ENCODE measurements at places on chromosomes 1 and 21. TPM values are rescaled to one million over a fixed set of nuclear protein-coding genes. Genes with fewer than 3 reads are reported as not detected.

DNA sequence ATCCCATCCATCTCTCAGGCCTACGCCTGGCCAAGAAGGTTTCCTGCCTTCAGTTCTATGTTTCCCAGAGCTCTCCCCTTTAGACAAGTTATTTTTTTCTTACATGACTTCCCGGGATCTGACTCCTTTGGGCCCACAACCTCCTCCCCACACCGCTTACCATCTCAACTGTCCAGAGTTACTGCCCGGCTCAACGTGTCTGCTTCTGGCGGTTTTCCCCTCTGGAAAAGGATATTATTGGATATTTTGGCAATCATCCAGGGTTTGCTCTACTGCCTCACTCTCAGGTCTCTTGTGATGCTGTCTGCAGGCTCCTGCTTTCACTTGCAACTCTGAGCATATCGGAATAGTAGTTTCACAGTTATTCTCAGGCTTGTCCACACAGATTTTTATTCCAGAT lies 318.2 kb upstream of the CAMK1G start:
- no peak overlapping the region for H3K27ac ChIP-seq
- H3K27me3 ChIP-seq: no peaks in the 10 kb centered on the region
- no peaks in the 10 kb centered on the region for H3K4me1 ChIP-seq
- H3K36me3 ChIP-seq: no peaks in the 10 kb centered on the region
- H3K4me3 ChIP-seq: no peak overlapping the region

DNA sequence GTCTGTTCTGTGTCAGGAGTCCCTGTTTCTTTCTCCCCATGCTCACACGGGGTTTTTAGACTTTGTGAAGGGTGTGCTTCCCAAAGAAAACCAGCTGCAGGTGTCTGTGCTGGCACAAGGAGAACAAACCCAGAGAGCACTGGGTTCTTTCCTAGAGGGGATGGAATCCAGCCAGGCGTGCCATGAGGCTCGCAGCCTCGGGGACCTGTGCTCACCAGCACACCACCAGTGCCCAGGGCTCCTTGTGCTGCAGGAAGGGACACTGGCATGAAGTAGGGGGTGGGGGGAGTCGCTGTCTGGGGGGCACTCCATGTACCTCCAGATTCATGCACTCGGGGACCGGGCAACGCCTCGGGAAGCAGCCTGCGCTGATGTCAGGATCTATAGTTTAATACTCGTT lies 57.9 kb downstream of the AGPAT3 start:
- DNase-seq: no peak
- peaks cover 4% of the 10 kb centered on the region for H3K36me3 ChIP-seq
- peaks cover 48% of the 10 kb centered on the region for H3K4me1 ChIP-seq
- no peak overlapping the region for H3K4me3 ChIP-seq

The CTSS gene
- total RNA-seq: 21.7 TPM

GRCh38 chr1:37071829-37072228 lies 37.5 kb upstream of the GRIK3 start:
- H3K4me3 ChIP-seq: no peak overlapping the region
- H3K27ac ChIP-seq: no peak overlapping the region
- H3K36me3 ChIP-seq: no peaks in the 10 kb centered on the region
- DNase-seq: no peak
- peaks cover 40% of the 10 kb centered on the region for H3K27me3 ChIP-seq

DNA sequence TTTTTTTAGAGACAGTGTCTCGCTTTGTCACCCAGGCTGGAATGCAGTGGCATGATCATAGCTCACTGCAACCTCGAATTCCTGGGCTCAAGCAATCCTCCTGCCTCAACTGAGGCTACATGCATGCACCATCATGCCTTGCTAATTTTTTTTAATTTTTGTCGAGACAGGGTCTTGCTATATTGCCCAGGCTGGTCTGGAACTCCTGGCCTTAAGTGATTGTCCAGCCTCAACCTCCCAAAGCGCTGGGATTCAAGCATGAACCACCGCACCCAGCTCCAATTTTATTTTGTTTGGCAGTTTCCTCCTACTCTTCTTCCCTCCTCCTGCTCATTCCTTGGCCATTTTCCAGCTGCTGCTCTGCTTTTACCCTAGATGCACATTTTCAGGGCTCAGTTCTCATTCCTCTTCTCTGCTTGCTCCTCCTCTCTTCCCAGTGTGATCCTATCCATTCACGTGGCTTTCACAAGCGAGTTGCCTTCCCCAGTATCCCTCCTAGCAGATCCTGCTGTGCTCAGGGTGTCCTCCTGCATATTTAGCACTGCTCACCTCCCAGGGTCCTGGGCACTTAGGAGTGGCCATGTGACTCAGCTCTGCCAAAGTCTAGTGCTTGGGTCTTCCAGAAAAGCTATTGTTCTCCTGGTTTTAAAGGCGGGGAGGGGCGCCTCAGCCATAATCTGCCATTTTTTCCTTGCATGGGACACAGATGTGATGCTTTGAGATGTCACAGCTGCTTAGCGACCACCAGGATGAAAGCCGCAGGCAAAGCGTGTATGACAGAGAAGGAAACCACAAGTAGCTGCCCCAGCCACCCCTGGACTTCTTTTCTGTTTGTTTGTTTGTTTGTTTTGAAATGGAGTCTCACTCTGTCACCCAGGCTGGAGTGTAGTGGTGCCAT lies 33.7 kb downstream of the PSEN2 start:
- no peak for DNase-seq
- no peaks in the 10 kb centered on the region for H3K4me1 ChIP-seq
- no peak overlapping the region for H3K4me3 ChIP-seq

DNA sequence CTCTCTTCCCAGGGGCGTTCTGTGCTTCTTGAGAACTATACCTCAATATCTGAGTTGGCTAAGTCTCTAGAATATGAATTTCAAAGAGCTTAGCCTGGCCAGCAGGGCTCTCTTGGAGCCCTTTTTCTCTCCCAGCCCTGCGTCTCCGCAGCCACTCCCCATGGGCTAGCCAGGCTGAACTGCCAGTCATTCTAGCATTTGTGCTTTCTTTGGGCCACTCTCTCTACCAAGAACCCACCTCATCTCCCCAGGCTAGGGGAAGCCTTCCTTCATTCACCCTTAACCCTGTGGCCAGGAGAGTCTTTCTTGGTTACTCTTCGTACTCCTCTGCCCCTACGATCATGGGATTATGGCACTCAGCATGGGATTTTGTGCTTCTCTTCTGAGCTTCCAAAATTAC lies 18.2 kb downstream of the ABCG1 start:
- no peaks in the 10 kb centered on the region for H3K27me3 ChIP-seq
- peaks cover 64% of the 10 kb centered on the region for H3K4me1 ChIP-seq
- no peak overlapping the region for H3K27ac ChIP-seq
- no peak overlapping the region for H3K4me3 ChIP-seq
- no peak for DNase-seq

The CDC7 gene
- 5.4 TPM for total RNA-seq

DNA sequence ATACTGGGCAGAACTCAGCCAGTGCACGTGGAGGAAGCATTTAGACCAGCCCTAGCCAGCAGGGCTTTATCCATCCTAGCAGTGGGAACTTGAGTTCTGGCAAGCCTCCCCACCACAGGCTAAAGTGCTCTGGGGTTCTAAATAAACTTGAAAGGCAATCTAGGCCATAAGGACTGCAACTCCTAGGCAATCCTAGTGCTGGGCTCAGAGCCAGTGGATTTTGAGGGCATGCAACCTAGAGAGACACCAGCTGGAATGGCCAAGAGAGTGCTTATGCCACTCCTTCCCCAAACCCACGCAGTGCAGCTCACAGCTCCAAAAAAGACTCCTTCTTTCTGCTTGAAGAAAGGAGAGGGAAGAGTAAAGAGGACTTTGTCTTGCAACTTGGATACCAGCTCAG lies 70.5 kb upstream of the APOBEC4 start:
- H3K27me3 ChIP-seq: no peaks in the 10 kb centered on the region
- H3K27ac ChIP-seq: no peak overlapping the region

GRCh38 chr1:243982447-243983018 lies 68.5 kb upstream of the ZBTB18 start:
- H3K27me3 ChIP-seq: no peaks in the 10 kb centered on the region
- no peak overlapping the region for H3K27ac ChIP-seq
- no peak overlapping the region for H3K4me3 ChIP-seq
- H3K36me3 ChIP-seq: no peaks in the 10 kb centered on the region
- DNase-seq: no peak
- no peaks in the 10 kb centered on the region for H3K4me1 ChIP-seq

DNA sequence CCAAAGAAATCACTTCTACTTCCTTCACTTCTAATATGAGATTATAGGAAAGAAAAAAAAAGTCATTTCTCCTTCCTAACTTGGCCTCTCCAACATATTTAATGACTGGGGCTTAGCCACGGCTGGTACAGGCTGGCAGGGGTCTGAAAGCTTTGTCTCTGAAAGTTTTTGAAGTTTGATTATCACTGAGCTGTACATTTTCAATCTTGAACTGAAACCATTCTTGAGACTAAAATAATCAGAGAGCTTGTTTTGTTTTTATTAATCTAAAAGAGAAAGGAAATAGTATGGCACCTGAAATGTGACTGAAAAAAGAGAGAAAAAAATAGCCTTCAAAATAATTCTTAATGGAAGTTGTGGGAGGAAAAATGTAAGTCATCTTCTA lies 3.8 kb upstream of the KRTAP19-8 start:
- H3K4me1 ChIP-seq: no peaks in the 10 kb centered on the region
- no peak for DNase-seq
- no peaks in the 10 kb centered on the region for H3K36me3 ChIP-seq
- H3K27ac ChIP-seq: no peak overlapping the region

DNA sequence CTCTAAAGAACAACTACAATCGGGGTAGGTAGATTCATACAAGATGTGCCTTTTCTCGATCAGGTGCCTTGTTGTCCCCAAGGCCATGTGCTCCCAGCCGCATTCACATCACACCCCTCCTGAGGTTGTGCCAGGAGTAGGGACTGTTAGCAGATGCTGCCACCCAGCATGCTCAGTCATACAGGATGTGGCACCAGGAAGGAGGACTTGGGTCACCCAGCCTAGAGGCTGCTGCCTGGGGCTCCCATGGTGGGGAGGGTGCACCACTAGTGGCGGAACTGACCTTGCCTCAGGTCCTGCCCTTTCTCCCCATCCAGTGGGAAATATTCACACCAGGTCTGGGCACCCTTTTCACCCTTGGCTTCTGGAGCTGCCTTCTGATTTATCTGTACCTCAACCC lies 8.3 kb downstream of the TEX35 start:
- no peaks in the 10 kb centered on the region for H3K27me3 ChIP-seq
- no peak overlapping the region for H3K4me3 ChIP-seq
- H3K4me1 ChIP-seq: no peaks in the 10 kb centered on the region
- H3K36me3 ChIP-seq: no peaks in the 10 kb centered on the region
- DNase-seq: no peak
- no peak overlapping the region for H3K27ac ChIP-seq
